ENCODE measurements at places on chromosomes 11 and 22.

DNA sequence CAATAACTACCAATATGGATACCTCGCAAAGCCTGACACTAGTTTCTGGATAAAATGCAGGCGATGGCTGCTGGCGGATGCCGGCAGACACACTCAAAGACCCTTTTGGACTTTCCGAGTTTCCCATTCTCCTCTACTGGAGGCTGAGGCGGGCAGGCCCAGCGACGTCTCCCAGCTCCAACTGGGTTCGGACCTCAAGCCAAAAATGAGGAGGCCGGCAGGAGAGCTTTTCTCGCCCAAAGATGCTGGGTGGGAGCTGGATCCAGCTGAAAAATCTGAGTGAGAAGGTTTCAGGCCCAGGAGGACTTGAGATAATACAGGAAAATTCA is 428 bp upstream of the FEZ1 start:
- no peak for DNase-seq

DNA sequence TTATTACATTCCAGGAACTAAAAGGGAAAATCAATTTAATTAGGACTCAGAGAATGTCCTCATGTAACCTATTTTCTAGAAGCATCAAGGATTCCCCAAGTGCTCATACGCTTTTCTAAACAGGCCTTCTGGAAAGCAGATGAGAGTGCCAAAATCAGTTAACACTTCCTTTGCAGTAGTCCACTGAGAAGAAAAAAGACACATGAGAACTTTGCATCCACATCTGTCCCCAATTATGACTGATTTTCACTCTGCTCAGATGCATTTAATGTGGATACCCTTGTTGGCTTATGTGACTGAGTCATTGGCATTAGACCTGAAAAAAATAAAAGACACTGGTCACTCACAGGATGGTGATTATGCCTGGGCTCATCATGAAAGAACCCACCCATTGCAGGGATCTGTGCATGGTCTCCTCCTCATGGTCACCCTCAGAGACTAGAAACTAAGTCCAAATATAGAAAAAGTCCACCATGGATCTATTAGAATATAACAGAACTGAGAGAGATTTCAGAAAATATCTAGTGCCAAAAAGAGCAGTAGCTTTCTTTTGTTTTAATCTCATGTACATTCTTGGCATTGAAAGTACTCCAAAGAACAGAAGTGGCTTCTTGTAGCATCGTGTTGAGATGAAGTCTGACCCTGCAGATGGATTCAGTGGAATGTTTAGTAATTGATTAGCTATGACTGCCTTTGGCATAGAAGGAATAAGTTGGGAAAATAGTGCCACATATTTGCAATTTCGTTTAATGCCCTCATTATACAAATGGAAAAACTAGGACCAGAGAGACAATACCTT is 48.8 kb upstream of the FIBIN start:
- DNase-seq: no peak

DNA sequence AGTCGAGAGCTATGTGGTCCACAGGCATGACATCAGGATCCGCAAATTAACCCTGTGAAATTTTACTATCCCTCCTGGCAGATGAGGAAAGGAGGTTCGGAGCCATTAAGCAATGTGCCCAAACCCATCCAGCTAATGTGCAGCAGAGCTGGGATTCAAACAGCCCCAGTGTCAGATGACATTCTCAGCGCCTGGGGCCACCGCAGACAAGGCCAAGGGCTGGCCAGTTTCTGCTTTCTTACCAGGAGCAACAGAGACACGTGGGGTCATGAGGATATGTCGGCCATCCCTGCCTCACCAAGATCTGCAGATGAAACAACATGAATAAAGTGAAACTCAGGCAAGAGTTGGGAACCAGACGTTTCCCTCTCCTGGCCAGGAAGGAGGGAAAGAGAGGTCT is 110.2 kb downstream of the TENM4 start:
- DNase-seq: no peak

GRCh38 chr11:116657842-116658825 is 114.7 kb downstream of the BUD13 start:
- no peak for DNase-seq

- no peak for DNase-seq
These were observed 32.4 kb downstream of the SLN start for GRCh38 chr11:107679255-107680024.

- no peak for DNase-seq
These were observed 13.1 kb downstream of the MLC1 start for GRCh38 chr22:50072167-50072555.

GRCh38 chr11:68460741-68461574 is at the start of gene PPP6R3:
Gene PPP6R3, plus strand, starts transcription at chr11:68460752. Its CDS starts 76,913 bp downstream, at chr11:68537665.
- DNase-seq: no peak

GRCh38 chr22:49548356-49549202 is 279.1 kb downstream of the BRD1 start:
- DNase-seq: no peak

DNA sequence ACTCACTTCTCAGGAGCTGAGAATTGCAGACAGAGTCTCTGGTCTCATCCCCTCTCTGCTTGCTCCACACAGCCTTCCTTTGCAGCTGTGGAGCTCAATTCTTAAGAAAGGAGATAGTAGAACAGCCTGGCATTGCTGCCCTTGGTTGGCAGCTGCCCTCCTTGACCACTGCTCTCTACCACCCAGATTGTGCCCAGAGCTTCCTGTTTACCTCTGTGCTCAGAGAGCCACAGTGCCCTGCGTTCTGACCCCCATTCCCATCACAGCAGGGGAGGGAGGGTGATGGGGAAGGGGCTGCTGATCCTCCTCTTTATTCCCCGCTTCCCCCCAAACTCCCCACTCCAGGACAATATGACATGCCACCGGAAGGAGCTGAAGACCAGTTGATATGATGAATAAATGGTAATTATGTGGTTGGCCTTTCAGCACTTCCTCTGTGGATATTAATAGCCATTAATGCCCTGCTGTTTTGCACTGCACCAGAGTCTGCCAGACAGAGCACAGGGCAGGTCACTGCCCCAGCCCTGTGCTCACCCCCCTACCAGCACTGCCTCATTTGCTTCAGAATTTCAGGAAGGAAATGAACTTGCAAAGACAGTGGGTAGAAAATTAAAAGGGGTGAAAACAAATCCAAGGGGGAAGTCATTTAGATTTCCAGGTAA is 426.8 kb upstream of the CADM1 start:
- DNase-seq: no peak

- DNase-seq: no peak
These were observed 110.2 kb upstream of the SESN3 start for GRCh38 chr11:95341221-95341620.

- no peak for DNase-seq
These were observed 684.0 kb downstream of the OPCML start for GRCh38 chr11:132848336-132848735.

- no peak for DNase-seq
These were observed 2.2 kb downstream of the APOA1 start for GRCh38 chr11:116835042-116835772.
